ENCODE measurements at places on chromosomes 12 and 14. TPM values are rescaled to one million over a fixed set of nuclear protein-coding genes. Genes with fewer than 3 reads are reported as not detected.

RNU4-1 gene
- not detected for total RNA-seq

HOMEZ gene
- 8.9 TPM for total RNA-seq

KIAA0586 gene
- total RNA-seq, result 14.9 TPM

STXBP6 gene
- 34.9 TPM for total RNA-seq

AKAP6 gene
- total RNA-seq, result 4.2 TPM

DNA sequence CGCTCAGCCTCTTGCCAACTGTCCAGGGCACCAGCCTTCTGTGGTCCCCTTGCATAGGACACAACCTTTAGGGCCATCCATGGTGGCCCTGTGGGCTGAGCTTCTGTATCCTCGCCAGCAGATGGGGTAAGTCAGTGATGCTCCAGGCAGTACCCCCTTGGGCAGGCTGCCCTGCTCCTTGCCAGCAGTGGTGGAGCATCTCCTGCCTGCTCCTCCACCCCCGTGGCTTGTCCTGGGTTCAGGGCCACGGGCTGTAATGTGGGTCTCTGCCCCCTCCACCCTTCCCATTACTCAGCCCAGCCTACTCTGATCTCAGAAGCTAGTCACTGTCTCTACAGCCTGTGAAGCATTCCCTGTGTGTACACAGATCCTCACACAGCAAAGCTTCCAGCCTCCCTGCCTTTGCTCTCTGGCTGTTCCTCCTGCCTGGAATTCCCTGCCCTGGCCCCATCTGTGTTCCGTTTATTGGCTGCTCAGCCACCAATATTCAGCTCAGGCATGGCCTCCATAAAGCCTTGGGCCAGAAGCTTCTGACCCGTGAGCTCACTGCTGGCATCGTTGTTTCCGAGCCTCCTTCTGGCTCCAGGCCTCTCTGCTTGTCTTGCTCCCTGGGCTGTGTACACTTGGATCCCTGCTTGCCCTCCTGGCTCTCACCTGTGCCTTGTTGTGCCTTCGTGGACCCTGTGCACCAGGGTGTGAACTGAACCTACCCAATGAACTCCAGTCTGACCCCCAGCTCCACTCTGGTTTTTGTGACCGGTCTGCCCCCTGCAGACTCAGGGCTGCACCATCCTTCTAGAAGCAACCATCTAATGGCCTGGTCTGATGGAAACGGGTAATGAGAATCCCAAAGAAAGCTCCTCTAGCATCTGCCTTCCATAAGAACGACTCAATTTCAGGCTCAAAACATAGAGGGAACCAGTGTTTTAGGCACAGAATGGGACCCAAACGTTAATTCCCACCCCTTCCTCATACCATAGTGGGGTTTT lies 177.0 kb upstream of the PRMT8 start:
- no peak for DNase-seq

- DNase-seq, result no peak
These were observed 90.7 kb upstream of the ATP2B1 start for GRCh38 chr12:89799316-89799715.

DNA sequence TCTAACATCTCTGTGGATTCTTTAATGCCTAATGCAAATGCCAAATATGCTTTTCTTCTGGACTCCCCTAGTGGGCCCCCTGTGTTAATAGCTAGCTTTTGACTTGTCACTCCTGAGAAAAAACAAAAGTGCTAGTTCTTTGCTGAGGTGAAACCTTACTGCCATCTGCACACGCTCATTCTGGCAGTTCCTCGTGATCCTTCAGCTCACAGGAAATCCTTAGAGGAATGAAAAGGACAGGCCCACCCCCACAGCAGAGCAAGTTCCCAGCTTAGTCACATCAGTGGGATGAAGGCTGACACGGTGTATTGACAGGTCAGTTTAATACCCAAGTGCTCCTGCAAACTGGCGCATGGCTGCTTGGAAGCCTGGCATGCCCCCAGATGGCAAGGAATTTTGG lies 165.1 kb upstream of the ATP2B1 start:
- DNase-seq, result no peak

- no peak for DNase-seq
These were observed 67.6 kb downstream of the FOXN3 start for GRCh38 chr14:89349171-89350008.

- DNase-seq, result no peak
These were observed 10.3 kb upstream of the ERP27 start for GRCh38 chr12:14948672-14949071.

DNA sequence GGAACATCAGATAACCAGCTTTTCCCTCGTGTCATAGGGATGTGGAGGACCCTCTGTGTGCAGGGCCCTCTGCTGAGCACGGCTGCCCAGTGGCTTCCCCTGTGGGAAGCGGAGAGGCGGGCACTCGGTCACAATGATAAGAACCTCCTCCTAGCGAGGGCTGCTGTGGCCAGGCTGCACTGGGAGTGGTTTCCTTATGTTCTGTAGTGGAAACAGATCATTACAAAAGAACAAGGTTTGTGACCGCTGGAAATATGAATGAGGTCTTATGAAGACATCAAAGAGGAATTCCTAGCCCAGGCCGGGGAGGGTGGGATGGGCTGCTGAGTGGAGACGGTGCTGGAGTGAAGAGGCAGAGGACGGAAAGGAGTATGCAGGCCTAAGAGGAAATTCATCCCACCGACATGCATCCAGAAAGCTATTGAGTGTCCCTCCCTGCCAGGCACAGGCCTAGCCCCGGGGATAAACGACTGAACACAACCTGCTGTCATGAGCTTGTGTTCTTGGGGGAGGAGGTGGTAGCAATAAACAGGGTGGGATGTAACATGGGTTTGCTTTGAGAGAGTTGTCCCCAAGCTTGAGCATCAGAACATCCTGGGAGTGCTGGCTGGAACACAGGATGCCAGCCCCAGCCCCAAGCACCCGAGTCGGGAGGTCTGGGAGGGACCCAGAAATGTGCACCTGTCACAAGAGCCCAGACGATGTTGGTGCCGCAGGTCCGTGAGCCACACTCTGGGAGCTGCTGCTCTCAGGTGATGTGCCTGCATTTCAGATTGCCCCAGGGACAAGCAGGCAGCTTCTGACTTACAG lies 37.5 kb downstream of the FZD10 start:
- no peak for DNase-seq

GRCh38 chr12:77042833-77043232 lies 22.5 kb downstream of the E2F7 start:
- DNase-seq, result no peak
